ENCODE measurements at places on chromosomes 4 and X.

GRCh38 chrX:23048806-23049573 is 49.2 kb downstream of the DDX53 start:
- DNase-seq = no peak

DNA sequence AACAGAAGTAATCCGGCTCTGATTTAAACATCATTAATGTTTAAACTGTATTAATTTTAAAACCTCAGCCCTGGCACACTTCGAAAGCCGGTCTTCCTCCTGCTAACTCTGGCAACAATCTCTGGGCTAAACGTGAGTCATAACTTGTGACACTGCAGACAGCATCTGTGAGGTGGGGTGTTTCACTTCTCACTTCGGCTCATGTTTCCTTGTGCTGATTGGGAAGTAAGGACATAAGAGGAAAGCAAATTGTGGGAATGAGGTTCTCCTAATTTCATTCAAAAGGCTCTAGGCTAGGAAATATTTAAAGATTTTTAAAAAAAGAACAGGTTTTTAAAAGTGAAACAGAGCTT is 139.9 kb upstream of the USP9X start:
- DNase-seq = peak; percentile 44

- no peak for DNase-seq
Observed at GRCh38 chr4:158854236-158854635, 85.4 kb downstream of the FNIP2 start.

GRCh38 chr4:151304226-151304625 is 21.2 kb downstream of the SH3D19 start:
- DNase-seq = no peak

DNA sequence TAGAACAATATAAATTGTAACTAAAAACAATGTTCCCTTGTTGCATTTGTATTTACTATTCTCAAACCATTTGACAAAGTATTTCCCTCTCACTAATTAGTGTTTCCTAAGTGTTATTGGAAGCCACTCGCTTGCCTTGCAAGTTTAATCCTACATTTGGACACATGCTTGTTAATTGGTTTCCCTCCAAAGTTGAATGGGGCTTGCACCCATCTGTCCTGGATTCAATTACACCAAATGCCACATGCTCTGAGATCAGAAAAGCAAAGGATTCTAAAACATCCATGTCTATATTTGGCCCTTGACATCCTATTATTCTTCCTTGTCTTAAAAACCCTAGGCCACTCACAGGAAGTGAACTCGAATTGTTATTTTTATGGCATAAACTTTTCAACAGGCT is 146.6 kb downstream of the AMELX start:
- DNase-seq = no peak

GRCh38 chr4:187999406-187999932 is 3.9 kb downstream of the ZFP42 start:
- DNase-seq = no peak

Data from NCI-H2171 (cell line).